Left lobe of liver (tissue), 2 donors: ENCODE measurements at places on chromosomes 5 and 9. TPM values are rescaled to one million over a fixed set of nuclear protein-coding genes. Genes with fewer than 3 reads are reported as not detected.

- DNase-seq, result no peak
Observed at GRCh38 chr5:57601996-57602395, 119.4 kb upstream of the ACTBL2 start.

GRCh38 chr9:89377411-89377810, 59.1 kb downstream of the SECISBP2 start:
- no peak for DNase-seq

GRCh38 chr5:64149268-64149667, 16.4 kb upstream of the RNF180 start:
- no peak for DNase-seq

GRCh38 chr9:32291370-32291769, 93.1 kb upstream of the ACO1 start:
- DNase-seq, result no peak

- no peak for DNase-seq
Observed at GRCh38 chr5:14600846-14601245, 19.3 kb downstream of the OTULINL start.

- no peak for DNase-seq
Observed at GRCh38 chr5:1343315-1343751, 1.6 kb downstream of the CLPTM1L start.

- DNase-seq, result no peak
Observed at GRCh38 chr5:34865091-34865490, 26.1 kb downstream of the TTC23L start.

GRCh38 chr5:156677963-156678362, 172.1 kb upstream of the PPP1R2B start:
- DNase-seq, result no peak

DNA sequence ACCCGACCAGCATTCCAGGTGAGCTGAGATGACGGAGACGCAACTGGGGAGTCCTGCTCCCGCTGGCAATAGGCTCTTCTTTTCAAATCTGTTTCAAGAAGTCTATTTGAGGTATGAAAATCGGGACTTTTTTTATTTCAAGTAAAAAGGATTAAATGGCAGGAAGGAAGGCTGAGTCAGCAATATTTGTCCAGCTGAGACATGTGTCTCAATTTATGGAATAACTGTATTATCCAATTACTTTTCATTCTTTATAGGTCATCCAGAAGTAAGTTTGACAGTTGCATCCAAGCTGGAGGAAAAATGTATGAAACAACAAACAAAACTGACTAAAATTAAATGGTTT, 221.1 kb downstream of the NR2F1-AS1 start:
- DNase-seq, result no peak

- DNase-seq, result no peak
Observed at GRCh38 chr5:15746833-15747232, 246.9 kb downstream of the FBXL7 start.

- DNase-seq, result no peak
Observed at GRCh38 chr5:113654828-113655227, 141.3 kb downstream of the YTHDC2 start.

DNA sequence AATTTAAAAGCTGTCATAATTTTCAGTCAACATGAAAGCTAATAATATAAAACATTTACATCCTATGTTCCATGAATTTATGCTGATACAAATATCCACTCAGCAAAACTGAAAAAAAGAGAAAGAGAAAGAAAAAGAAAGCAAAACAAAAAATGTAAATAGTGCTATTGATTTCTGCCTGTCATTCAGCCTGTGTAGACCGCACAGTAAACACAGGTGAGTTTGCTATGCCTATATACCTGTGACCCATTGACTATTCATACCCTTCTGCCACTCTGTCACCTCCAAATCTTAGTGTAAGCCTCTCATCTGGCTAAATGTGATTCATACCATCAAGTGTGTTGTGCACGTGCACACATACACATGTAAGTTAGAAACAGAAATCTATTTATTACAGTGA, 359.0 kb upstream of the RORB start:
- DNase-seq, result no peak

- peak; percentile 62 for DNase-seq
Observed at GRCh38 chr5:175467983-175468690, 10.2 kb upstream of the SFXN1 start.

GRCh38 chr5:121429761-121430160, 421.9 kb upstream of the FTMT start:
- DNase-seq, result no peak

GRCh38 chr9:34343090-34343489, 13.7 kb downstream of the NUDT2 start:
- peak; percentile 92 for DNase-seq

- peak; percentile 51 for DNase-seq
Observed at GRCh38 chr5:173012882-173013281, 29.3 kb downstream of the ATP6V0E1 start.

DNA sequence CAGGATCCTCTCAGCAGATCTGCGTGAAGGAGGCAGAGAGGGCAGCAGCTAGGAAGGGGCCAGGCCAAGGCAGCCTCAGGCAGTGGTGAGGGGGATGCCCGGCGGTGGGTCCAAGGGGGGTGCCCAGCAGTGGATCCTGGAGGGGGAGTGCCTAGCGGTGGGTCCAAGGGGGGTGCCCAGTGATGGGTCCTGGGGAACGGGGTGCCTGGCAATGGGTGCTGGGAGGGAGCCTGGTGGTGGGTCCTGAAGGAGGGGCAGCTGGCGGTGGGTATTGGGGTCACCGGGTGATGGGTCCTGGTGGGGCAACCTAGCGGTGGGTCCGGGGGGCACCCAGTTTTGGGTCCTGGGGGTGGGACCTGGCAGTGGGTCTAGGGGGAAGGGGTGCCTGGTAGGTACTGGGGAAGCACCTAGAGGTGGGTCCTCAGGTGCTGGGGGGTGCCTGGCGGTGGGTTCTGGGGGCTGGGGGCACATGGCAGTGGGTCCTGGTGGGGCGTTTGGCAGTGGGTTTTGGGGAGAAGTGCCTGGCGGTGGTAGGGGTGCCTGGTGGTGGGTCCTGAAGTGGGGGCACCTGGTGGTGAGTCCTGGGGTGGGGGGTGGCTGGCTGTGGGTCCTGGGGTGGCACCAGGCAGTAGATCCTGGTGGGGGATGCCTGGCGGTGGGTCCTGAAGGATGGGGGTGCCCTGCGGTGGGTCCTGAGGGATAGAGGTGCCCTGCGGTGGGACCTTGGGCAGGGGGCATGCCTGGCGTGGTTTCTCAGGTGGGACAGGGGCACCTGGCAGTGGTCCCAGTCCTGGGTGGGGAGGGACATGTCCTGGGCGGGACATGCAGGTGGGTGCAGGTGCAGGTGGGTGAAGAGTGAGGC, 1.9 kb downstream of the LRRC14B start:
- DNase-seq, result no peak

- DNase-seq, result no peak
Observed at GRCh38 chr5:177233206-177233605, 70.3 kb downstream of the RAB24 start.

GRCh38 chr5:122775550-122776542, 966 bp downstream of the SNX2 start:
- DNase-seq, result no peak

GRCh38 chr5:16994565-16994964, 58.5 kb upstream of the MYO10 start:
- no peak for DNase-seq

GRCh38 chr9:98973576-98973975, 29.9 kb downstream of the COL15A1 start:
- DNase-seq, result no peak

GRCh38 chr5:42514754-42515153, 91.5 kb downstream of the GHR start:
- no peak for DNase-seq

DNA sequence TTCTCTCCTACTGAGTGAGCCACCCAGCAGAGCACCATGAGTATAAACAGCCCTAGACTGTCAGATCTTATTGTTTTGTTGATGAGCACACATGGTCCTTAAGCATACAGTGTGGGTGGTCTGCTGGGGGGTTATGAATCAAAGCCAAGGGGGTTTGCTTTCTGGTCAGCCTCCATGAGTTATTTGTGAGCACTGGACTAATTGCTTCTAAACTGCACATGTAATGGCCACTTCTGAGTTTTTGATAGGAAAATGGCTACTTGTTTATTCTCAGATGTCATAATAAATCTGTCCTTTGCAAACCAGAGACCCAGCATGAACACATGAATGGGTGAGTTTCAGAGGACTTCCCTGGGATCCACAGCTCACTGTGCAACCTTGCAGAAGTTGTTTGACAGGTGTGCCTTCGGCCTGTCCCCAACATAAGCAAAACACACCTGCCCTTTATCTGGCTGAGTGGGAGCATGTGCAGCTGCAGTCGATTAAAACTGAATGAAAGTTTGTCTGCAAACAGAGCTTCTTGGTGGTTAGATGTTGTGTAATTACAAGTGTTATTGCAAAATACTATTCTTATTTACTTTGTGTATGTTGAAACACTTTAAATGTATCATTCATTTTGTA, 35.9 kb downstream of the MAMDC2 start:
- DNase-seq, result no peak

DNA sequence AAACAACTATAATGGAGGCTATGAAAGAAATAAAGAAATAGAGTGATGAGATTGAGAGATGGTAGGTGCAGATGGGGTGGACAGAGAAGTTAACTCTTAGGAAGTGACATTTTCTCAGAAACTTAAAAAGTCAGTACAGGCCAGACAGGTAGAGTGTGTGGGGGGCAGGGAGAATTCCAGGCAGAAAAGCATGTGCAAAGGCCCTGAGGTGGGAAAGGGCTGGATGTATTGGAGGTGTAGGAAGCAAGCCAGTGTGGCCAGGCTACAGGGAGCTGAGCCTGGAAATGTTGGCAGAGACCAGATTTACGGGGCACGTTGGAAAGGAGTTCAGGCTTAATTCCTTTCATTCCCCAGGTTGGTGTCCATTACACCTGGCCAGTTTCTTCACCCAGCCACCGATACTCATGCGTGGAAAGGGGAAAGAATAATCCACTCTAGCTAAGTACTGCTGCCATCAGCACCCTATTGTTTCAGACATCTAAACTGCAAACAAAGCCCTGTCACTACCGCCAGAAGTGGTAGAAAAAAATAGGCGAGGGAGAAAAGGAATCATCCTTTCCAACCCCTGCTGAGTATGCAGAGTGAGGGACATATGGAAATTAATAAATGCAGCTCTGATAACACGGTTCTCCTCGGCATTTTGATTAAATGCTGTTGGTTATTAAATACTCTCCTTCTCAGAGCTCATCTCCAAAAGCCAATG, 116.8 kb upstream of the GPR151 start:
- DNase-seq, result no peak

- no peak for DNase-seq
Observed at GRCh38 chr9:761176-761792, 80.2 kb upstream of the DMRT1 start.

DNA sequence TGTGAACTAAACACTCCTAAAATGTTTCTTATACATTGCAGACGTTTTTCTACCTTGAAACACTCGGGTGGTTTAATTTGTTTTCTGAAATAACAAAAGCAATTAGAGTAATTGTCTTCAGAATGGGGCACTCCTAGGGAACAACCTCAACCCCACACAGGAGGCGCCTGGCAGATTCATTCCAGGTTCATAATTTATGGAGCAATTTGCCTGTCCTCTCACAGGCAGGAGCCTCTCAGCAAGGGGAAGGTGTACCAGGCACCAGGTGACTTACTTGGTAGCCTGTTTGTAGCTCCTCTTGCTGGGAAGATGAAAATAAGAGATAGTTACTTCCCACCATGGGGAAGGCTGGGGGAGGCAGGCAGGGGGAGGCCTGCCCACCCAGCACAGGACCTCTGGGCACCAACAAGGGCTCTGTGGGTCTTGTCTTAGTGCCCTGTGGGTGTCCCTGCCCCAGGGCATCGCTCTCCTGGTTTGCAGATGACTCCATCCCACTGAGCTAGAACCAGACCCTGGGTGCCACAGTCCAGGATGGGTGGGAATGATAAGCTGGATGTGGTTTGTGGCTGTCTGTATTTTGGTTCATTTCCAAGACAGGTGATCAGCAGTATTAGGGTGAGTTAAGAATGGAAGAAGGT, 144.4 kb downstream of the FSTL4 start:
- DNase-seq, result peak; percentile 24

DNA sequence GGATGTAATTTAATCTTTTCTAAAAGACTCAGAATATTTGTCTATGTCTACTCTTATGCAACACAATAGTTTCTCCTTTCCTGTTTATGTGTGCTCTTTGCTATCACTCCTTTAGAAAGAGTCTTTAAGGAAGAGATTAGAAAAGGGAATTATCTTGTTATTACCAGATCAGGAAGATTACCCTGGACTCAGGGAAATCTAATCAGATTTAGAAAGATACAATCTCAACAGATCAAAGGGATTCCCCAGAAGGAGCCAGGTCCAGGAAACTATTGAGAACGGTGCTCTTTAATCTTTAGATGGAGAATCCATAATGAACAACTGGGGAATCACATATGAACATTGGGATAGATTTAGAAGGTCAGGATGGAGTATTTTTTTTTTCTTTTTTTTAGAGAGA, 32.4 kb upstream of the ZFR start:
- DNase-seq, result no peak

DNA sequence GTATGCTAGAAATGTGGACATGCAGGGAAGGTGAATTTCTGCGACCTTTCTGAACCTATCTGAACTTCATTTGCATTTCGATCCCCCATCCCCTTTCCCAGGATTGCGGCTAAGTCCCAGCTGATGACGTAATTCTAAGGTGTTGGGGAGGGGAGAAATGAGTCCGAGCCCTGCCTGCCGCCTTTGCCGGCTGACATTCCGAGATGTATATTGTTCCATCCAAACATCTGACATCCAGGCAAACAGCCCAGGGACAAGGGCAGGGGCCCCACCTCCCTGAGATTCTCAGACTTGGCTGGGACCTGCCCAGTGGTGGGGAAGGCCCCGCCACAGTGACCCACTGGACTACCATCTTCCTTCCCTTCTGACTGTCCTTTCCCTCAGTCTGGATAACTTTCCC, 494.6 kb downstream of the ENC1 start:
- no peak for DNase-seq

GRCh38 chr5:172820046-172820767, 13.8 kb upstream of the ERGIC1 start:
- no peak for DNase-seq

DNA sequence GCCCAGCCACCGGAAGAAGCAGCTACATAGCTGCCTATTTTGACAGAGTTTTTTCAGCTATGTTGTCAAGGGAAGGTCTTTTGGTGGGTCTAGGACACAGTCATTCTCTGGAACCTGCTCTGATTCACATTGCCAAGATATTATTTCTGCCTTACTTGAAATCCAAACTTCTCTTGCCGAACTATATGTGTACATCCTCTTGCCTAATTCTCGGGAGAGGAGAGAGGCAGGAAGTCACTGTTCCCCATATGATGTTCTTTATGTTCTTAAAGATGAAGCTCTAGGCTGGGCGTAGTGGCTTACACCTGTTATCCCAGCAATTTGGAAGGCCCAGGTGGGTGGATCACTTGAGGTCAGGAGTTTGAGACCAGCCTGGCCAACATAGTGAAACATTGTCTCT, 8.6 kb downstream of the TMEM252 start:
- no peak for DNase-seq

CTNND2 gene
- 1.1 TPM for total RNA-seq

SLC46A2 gene
- not detected for total RNA-seq

PPP2R2B gene
- total RNA-seq, result 0.03 TPM

POC5 gene
- 2.8 TPM for total RNA-seq

ACOT12 gene
- total RNA-seq, result 51.6 TPM

SURF2 gene
- total RNA-seq, result 9.0 TPM

PTCD2 gene
- 6.5 TPM for total RNA-seq

ANKRA2 gene
- total RNA-seq, result 10.6 TPM

SLC6A19 gene
- total RNA-seq, result 0.73 TPM

FAM120A gene
- 72.2 TPM for total RNA-seq
